Brain (organoid and tissue), 16 donors: ENCODE measurements at places on chromosomes 3 and 15. TPM values are rescaled to one million over a fixed set of nuclear protein-coding genes. Genes with fewer than 3 reads are reported as not detected.

Gene SYNPR
- polyA plus RNA-seq: 8.1 TPM

Gene SLC2A2
- not detected for polyA plus RNA-seq

Gene TAGLN3
- 1,344 TPM for polyA plus RNA-seq

Gene HRG
- polyA plus RNA-seq: not detected

Gene ASB14
- not detected for polyA plus RNA-seq

Gene OSTN
- polyA plus RNA-seq: not detected

Gene ITPKA
- 17.4 TPM for polyA plus RNA-seq

Gene COL8A1
- polyA plus RNA-seq: 1.4 TPM

Gene KLF15
- 11.0 TPM for polyA plus RNA-seq

Gene WDR49
- polyA plus RNA-seq: 0.15 TPM

Gene ADGRG7
- not detected for polyA plus RNA-seq

Gene HYAL2
- 35.2 TPM for polyA plus RNA-seq

Gene ANKRD34C
- polyA plus RNA-seq: 0.20 TPM

Gene PAQR5
- polyA plus RNA-seq: 1.1 TPM

Gene CYP8B1
- not detected for polyA plus RNA-seq

Gene ITIH3
- 0.54 TPM for polyA plus RNA-seq

Gene CASR
- polyA plus RNA-seq: not detected

Gene TMEM42
- polyA plus RNA-seq: 42.2 TPM

Gene XPC
- 18.6 TPM for polyA plus RNA-seq

Gene LRRC31
- not detected for polyA plus RNA-seq

Gene GP9
- polyA plus RNA-seq: not detected

Gene ITGA11
- polyA plus RNA-seq: 1.2 TPM

Gene SENP5
- 5.3 TPM for polyA plus RNA-seq

Gene SAMD7
- not detected for polyA plus RNA-seq

Gene HTR3E
- polyA plus RNA-seq: not detected

Gene CISH
- 2.2 TPM for polyA plus RNA-seq

Gene C3orf85
- not detected for polyA plus RNA-seq

Gene ZNF662
- 1.4 TPM for polyA plus RNA-seq

Gene TRPM1
- polyA plus RNA-seq: not detected

Gene AMIGO3
- 2.0 TPM for polyA plus RNA-seq

Gene SEMA6D
- 10.2 TPM for polyA plus RNA-seq

Gene IGSF11
- 11.9 TPM for polyA plus RNA-seq

Gene MFN1
- 6.7 TPM for polyA plus RNA-seq
